ENCODE measurements at places on chromosomes 13 and 19.

DNA sequence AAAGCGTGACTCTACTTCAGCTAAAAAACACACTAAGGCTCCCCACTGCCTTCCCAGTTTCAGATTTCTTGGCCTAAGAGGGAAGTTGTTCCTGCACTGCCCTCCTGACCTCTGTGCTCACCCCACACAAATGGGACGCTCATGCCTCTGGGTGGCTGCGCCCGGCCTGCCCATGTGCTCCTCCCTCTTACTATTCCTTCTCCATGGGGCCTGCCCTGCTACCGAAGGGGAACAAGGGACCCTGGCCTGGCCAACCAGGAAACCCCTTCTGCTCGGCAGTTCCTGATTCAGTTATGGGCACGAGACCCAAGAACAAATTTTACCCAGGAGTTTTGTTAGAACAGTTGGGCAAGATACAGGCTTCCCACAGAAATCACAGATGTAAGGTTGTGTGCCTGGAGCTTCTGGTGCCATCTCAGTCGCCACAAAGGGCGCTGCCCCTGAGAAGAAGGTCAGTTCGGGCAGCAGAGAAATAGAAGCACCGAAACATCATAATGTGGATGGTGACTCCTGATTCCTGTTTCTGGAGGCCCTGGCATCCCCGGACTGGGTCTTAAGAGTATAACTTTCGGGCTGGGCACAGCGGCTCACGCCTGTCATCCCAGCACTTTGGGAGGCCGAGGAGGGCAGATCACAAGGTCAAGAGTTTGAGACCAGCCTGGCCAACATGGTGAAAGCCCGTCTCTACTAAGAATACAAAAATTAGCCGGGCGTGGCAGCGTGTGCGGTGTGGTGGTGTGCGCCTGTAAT, 5.4 kb upstream of the PLPP2 start:
- DNase-seq: no peak

GRCh38 chr19:18204394-18205199, 755 bp upstream of the RAB3A start:
- peak; percentile 96 for DNase-seq

DNA sequence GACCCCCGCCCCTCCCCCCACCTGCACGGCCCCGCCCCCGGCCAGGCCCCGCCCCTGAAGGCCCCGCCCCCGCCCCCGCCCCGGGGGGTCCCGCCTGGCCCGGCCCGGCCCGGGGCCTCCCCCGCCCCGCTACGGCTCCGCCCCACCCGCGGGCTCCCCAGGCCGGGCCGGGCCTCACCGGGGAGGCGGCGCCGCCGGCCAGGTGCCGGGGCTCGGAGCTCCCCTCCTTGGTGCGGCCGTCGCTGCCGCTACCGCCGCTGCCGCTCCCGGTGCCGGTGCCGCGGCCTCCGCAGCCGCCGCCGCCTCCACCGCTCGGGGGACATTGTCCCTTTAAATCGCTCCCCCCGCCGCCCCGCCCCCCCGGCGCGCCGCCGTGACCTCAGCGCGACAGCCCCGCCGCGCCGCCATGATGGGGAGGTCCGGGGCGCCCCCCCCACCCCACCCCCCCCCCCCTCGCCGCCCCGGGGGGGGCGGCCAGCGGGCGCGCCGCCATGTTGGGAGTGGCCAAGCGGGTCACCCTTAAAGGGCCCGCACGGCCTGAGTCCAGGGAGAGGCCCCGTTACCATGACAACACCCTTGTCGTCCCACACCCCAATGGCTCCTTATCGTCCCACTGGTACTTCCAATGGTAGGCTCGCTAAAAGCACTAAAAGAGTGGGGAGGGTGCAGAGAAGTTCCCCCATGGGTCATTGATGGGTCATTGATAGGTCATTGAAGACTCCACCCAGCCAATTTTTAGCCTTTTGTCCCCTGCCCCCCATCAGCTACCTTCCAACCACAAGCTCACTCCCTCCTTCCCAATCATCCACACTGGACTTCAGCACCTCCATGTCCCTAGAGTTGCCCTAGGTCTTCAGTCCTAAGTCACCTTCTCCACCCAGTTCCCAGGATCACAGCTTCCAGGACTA, at the start of gene WIZ:
Gene WIZ (minus strand): TSS at position 337 of the 908 bp plus-strand sequence. CDS start 1,649 bp downstream, outside the sequence.
- peak; percentile 96 for DNase-seq

DNA sequence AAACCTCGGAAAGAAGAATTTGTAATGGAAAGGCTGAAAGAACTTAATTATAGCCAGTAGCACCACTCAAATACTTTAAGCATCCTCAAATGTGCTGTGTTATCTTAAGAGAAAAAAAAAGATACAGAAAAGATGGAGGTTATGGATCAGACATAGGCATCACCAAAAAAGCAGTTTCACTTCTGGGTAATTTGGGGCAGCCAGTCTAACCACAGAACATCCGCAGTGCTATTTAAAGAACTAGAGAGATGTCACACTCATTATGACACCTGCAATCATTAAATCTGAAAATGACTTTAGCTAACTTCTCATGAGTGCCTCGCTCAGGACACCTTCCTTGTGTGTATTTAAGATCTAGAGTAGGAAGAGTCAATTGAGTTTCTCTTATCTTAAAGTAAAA, 211.8 kb downstream of the RBM26 start:
- DNase-seq: no peak

GRCh38 chr19:50547385-50548190, 20.6 kb downstream of the LRRC4B start:
- DNase-seq: no peak

GRCh38 chr19:49932731-49933131, 3.4 kb upstream of the NUP62 start:
- no peak for DNase-seq

DNA sequence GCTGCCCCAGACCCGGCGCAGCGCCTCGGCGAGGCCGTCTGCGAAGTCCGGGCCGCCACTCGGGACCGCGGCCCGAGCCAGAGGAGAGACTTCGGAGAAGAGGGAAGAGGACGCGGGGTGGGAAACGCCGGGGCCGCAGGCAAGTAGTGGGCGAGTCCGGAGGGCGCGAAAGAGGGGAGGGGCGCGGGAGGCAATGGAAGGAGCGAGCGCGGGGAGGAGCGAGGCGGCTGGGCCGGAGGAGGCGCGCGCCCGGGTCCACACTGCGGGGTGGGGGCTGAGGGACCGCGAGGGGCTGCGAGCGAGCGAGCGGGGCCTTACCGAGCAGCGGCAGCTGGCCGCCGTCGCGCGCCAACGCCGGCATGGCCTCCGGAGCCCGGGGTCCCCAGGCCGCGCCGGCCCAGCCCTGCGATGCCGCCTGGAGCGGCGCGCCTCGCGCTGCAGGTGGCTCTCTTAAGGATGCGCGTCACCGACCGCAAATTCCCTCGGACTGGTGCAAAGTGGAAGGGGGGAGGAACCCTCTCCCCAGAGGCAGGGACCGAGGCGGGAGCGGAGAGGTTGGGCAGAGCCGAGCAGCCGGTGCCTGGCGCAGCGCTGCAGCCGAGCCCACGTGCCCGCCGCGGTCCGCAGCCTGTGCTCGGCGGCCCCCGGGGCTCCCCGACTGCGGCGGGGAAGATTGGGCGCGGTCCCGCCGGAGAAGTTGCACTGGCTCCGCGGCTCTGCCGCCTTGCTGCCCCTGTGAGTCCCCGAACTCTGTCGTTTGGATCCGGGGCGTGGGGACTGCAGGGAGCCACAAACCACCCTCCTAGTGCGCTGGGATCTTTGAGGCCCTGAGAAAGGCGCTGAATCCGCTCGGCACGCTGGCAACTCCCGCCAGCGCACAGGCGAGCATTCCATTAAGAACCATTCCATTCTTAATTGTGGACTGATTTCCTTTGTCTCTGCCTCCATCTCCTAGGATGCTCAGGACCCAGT, at the start of gene FLT3:
Gene FLT3 (minus strand): TSS at position 427 of the 972 bp plus-strand sequence. CDS start 66 bp downstream, at position 361.
- DNase-seq: peak; percentile 73

DNA sequence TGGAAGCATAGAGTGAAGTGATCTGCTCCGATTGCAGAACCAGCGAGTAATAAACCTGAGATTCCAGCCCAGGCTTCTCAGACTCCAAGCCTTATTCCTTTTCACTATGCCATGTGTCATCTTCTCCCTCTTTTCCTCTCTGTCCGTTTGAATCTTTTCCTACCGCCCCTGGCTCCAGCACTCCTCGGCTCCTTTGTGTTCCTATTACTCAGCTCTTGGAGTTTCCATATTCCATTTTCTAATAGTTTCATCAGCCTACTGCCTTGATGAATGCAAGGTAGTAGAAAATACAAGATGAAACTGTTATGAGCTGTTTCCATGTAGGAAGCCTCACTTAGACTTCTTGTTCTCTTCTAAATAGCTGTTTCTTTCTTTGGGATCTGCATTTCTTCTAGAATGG, 138.6 kb downstream of the MYO16 start:
- DNase-seq: no peak

Data from kidney (tissue), 22 donors.